Left cardiac atrium (tissue), 4 donors: ENCODE measurements at places on chromosomes 6 and 20. TPM values are rescaled to one million over a fixed set of nuclear protein-coding genes. Genes with fewer than 3 reads are reported as not detected.

GRCh38 chr6:107805504-107805903 lies 18.6 kb downstream of the SCML4 start:
- no peak for DNase-seq

Gene TTLL9
- total RNA-seq: 0.13 TPM

- no peak for DNase-seq
Measured at GRCh38 chr6:38975621-38976049, 72.9 kb upstream of the GLP1R start.

GRCh38 chr6:132369526-132369925 lies 31.7 kb downstream of the MOXD1 start:
- DNase-seq: no peak

GRCh38 chr6:135037541-135037940 lies 17.1 kb downstream of the HBS1L start:
- no peak for DNase-seq

DNA sequence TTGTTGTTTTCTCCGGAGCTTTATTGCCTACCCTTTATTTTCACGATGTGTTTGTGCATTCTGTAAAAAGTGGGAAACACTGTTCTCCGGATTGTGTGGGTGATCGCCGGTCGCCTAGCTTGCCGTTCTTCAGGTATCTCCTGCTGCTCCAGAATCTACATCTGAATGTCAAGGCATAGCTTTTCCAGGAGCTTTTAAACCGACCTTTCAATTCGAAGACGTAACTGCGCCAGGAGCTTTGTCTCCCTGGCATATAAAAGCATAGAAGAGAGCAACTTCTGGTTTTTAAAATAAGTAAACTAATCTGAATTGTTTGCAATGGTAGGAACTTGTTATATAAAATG lies 96.0 kb downstream of the HFE start:
- no peak for DNase-seq

DNA sequence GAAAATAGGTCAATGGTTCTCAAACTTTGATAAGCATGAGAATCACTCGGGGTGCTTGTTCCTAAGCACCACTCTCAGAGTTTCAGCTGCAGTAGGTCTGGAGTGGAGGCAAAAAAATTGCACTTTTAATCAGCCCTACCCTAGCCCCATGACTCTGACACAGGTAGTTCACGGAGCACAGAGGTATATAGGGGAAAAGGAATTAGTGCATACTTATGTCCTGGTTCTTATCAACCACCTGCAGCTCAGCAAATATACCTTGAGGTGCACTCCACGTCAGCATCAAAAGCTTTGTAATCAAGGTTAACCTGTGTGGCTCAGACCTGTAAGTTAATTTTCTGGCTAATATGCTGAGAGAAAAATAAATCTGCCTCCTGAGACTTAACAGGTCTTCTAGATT lies 138.8 kb upstream of the HMGN3 start:
- DNase-seq: no peak

- DNase-seq: no peak
Measured at GRCh38 chr6:45920819-45921511, 94.7 kb downstream of the CLIC5 start.

GRCh38 chr6:164109770-164110140 lies 695.2 kb downstream of the QKI start:
- peak; percentile 53 for DNase-seq

Gene TSPYL1
- total RNA-seq: 78.2 TPM

DNA sequence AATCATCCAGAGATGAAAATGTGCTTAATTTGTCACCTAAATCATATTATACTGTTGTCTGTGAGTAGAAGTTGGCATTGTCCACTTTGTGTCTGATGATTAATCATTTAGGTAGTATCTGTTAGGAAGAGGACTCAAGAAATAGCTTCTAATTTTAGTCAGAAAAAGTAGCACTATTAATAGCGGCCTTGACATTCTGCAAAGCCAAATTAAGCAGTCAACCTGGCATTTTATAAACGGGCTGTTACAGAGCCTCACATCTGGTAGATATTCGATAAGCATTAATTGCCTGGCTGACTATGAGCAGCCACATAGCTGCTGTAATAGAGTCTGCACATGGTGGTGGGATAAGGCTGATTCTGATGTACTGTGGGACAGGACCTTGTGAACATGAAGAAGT lies 99.5 kb downstream of the KLHL32 start:
- DNase-seq: no peak

DNA sequence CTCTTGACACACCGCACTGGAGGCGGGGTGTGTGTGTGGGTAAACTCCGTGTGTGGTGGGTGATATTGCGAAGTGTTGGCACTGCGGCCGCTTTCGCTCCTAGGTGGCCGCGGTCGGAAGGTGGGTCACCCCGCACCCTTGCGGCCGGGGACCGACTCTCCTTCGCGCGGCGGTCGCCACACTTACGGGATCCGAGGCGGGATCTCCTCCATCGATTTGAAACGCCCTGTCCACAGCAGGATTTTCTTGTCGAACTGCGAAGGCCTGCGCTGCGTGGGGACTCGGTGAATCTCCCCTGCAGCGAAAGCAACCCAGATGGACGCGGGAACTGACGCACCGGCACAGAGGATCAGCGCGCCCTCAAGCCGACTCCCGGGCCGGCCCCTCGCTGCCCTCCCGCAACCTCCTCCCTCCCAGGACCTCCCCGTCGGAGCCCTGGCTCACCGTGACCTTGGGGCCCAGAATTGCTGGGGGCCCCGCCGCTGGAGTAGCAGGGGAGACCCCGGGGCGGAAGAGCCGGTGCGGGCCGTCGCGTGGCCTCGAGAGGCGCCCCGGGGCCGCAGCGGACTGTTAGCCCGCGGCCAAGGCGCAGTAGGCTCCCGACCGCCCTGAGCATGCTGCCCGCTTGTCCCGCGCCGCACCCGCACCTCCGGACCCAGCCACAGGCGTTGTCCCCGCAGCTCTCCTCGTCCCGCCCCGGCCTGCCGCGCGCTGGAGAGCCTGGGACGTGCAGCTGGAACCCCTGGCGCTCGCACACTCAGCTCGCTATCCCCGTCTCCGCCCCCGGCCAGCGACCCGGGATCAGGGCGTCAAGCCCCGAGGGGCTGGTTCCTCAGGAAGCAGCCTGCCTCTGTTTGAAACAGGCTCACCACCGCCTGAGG lies at the start of gene FAM162B:
Gene FAM162B (minus strand): TSS at position 759 of the 881 bp plus-strand sequence. CDS start 143 bp downstream, at position 616.
- peak; percentile 39 for DNase-seq

Gene DDO
- total RNA-seq: 7.9 TPM

GRCh38 chr20:54218470-54218869 lies 10.6 kb downstream of the PFDN4 start:
- DNase-seq: no peak

Gene HCRTR2
- total RNA-seq: not detected

- DNase-seq: no peak
Measured at GRCh38 chr20:38253571-38253970, 7.0 kb downstream of the KIAA1755 start.

Gene LAMA4
- 87.8 TPM for total RNA-seq

GRCh38 chr6:125508793-125509192 lies 207.0 kb upstream of the HDDC2 start:
- no peak for DNase-seq

Gene GMEB2
- total RNA-seq: 7.9 TPM

Gene TP53INP2
- total RNA-seq: 117 TPM

Gene SLC4A11
- 0.68 TPM for total RNA-seq

Gene LY86
- 1.9 TPM for total RNA-seq

DNA sequence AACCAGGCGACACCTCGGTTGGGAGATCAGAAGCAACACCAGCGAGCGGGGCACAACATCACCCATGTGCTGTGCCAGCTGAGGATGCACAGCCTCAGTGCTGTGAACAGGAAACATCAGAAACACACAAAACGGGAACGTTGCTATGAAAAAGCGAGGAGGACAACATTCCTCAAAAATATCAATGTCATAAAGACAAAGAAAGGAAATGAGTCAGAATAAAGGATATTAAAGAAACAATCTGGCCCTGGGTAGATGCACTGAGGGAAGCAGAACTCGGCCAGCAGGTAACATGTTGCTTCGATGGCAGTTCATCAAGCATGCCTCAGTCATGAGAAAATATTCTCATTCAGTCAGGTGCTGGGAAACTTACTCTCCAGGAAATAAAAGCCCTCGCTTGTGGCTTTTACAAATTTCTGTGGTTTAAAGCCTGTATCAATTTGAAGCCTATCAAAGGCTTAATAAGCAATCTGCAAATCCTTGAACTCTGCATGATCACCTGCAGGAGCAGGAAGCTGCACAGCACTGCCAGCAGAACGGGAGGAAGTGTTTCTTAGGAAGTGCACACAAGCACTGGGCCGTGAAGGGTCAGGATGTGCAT lies 77.5 kb downstream of the GINS1 start:
- no peak for DNase-seq
